ENCODE measurements at places on chromosomes 13 and 19.

DNA sequence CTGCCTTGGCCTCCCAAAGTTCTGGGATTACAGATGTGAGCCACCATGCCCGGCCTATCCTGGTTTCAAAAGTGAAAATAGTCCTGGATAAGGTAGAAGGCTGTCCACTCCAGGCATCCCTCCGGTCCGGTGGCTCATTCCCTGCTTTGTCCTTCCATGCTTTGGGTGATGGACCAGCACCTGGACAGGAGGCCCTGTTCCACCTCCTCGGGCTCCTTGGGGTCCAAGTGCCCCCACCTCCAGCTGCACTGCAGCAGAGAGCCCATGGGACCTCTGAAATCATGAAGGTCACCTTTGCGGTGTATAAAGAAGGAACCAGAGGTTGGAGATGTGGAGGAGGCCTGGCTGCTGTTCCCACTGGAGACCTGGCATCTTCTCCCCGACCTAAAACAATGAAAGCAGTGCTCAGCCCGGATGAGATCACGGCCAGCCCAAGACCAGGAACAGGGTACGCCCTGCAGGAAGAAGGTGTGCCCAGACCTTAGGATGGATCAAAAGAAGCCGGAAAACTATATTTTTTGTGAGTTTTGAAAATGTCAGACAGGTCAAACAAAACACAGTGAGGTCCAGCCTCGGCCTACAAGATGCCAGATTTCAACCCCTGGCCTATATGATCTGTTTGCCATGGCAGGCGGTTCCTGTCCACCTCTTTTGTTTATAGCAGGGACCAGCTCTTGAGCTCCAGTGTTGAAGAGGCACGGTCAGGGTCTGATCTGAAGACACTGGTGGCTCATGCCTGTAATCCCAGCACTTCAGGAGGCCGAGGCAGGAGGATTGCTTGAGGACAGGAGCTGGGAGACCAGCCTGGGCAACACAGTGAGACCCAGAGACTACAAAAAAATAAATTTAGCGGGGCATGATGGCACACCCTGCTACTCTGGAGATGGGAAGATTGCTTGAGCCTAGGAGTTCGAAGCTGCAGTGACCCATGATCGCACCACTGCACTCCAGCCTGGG, 5.8 kb downstream of the LSR start:
- no peak for DNase-seq

GRCh38 chr19:32662186-32662585, 12.8 kb downstream of the ANKRD27 start:
- no peak for DNase-seq

DNA sequence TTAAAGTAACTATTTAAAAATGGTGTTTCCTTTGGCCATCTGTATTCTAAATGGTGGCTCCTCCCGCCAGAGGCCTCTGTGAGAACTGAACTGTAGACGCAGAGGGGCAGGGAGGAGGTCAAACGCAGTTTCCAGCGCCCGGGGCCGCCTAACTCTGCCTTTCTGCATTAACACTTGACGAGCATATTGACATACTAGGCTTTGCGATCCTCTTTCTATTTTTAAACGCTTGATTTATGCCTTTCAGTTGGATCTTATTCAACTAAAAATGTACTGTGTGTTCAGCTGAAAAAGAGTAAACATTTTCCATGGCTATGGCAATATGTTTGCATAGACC, 74.7 kb downstream of the SPACA7 start:
- DNase-seq = no peak

DNA sequence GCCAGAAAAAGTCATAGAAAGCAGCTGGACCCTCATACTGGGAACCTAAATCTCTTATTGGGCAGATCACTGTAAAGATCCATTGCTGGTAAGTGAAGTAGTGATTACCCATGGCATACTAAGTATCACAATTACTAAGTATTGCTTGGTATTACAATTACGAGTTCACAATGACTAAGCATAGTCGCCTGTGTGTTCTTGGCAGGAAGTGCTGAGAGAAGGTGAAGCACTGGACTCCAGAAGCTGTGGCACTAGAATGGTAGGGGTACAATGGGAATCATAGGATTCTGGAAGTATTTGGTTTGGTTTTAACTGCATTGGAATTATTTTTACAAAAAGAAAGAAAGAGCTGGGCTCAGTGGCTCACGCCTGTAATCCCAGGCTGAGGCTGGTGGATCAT, 20.3 kb downstream of the LGALS16 start:
- peak; percentile 19 for DNase-seq

GRCh38 chr19:37905946-37906868, at the start of gene WDR87:
WDR87 (minus strand) TSS chr19:37906594; CDS start chr19:37898239, 8,355 bp downstream.
- DNase-seq = peak; percentile 18

DNA sequence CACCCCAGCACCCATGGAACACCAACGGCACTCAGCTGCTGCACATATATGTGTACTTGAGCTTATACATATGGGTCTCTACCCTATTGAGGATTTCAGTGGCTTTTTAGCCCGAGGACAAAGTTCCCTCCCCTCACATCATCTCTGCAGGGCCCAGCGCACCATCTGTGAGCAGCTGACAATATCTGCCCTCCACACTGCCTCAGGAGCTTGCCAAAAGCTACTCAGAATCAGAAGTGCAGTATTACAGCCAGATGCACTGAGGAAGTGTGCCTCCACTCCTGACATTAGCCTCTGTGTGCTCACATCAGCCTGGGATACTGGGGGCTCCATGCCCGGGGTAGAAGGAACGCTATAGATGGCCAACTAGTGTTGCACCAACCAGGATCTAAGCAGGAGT, 903.9 kb downstream of the UQCRFS1 start:
- no peak for DNase-seq

DNA sequence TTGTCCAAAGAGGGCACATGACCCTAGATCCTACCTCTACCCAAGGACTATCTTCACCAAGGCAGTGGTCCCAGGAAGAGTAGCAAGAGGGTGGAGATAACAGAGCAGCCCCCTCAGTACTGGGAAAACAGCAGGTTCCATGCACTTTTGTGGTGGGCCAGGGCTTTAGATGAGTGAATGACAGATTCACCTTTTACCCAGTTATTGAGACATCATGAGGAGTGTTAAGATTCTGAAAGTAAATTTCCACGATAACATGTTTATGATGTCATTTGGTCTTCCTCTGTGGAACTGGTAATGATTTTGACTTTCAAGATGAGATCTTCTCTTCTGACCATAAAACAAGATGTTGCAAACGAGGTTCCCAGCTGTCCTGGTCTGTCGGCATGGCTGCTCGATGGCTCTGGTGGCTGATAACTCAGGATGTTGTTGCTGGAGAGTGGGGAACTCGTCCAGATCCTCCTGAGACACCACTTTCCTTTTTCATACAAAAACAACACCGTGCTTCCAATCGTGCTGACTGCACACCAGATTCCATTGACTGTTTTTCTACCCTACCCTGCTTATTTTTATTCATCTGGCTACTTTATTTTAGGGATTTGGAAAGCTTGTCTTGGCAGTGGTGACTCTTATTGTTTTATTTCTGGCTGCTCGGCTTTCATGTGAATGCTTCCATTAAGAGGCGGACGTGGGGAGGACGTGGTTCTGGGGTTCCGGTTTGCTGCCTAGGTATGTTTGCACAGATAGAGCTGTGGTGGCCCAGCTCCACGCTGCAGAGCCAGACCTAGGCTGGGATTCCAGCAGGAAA, 88.5 kb downstream of the LRCH1 start:
- no peak for DNase-seq

DNA sequence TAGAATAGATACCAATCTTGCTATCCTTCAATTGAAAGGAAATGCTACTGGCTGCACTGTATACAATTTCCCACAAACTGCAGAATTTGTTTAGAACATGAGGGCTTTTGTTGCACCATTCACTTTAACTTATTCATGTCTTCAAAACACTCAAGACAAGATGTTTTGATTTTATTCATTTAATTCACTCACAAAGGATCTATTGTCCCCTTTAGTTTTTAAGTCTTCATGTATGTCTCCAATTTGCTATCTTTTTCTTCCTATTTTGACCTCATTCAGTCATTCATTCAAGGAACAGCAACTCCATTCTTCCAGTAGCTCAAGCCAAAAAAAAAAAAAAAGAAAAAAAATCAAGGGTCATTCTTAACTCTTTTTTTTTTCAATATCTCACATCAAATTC, 130.6 kb upstream of the SOX21 start:
- no peak for DNase-seq

DNA sequence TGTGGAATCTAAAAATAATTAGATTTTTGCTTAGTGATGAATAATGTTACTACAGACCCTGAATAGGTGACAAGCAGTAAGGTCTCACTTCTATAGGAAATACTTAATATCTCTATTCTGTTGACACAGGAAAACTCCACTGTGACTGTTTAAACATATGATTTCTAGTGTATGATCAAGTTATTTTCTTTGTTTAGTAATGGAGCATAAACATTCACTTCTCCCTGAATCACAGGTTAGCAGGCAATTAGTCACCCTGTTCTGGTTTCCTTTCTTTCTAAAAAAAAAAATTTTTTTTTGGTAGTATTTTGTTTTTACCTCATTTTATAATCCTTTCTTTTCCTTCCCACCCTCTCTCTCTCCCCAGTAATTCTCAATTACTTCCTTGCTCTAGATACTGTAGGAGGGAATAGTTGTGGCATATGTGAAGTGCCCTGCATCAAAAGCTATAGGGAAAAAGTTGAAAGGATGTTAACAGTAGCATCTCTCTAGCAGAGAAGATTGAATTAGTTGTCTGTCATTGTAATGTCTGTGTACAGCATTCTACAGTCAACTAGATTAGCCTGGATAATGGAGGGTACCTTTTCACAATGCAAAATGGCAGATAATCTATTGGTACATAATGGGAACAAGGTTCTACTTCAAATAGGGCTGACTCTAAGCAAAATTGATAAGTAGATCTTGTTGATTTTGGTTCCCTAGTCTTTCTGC, 3.5 kb downstream of the HS6ST3 start:
- DNase-seq = no peak

Data from T-helper 2 cell treated with Interferon-gamma antibody and Interleukin-4, amounts not matched to agents 5 μg/mL and 100 μg/mL, for 36 hours (primary cell).